Stimulated activated CD4-positive, alpha-beta T cell treated with anti-CD3 and anti-CD28 coated beads, Interleukin-4, amount 100 ng/mL, for 1 hour (primary cell): ENCODE measurements at places on chromosomes 3 and 15.

DNA sequence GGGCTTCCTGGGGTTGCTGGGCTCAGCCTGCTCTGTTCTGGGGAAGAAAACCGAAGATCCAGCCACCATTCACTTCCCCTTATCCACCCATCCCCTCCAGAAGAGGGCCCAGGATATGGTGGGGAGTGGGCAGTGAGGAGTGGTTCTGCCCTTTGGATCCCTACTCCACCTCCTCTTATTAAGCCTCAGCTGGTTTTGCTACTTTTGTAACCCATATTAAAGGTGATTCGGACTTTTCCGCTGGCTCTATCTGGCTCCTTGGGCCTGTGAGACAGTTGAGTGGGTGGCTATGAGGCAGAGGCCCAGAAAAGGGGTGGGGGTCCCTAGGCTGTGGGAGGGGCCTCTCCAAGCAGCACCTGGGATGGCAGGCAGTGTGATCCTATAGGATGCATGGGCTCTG lies 33.8 kb downstream of the NBEAL2 start:
- no peak for DNase-seq

DNA sequence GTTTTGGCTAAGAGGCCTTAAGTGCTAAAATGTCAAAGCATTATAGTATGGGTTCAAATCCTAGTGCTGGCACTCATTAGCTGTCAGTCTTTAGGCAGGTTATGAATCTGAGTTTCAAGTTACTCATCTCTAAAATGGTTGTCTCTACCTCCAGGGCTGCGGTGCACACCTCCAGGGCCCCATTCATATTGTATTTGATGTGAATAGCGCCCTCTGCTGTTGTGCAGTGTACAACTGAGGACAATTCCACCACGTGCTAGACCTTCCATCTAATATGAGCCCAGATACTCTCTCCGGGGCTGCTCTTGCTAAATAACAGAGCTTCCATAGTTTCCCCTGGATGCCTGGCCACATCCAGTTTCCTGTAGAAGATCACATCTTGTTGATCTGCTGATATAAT lies 54.3 kb downstream of the OXNAD1 start:
- DNase-seq = peak; percentile 77

- DNase-seq = no peak
Measured at GRCh38 chr3:64825404-64826120, 137.8 kb upstream of the ADAMTS9 start.

- no peak for DNase-seq
Measured at GRCh38 chr3:180619723-180620122, 17.8 kb downstream of the TTC14 start.
